ENCODE measurements at places on chromosomes 7 and 10.

DNA sequence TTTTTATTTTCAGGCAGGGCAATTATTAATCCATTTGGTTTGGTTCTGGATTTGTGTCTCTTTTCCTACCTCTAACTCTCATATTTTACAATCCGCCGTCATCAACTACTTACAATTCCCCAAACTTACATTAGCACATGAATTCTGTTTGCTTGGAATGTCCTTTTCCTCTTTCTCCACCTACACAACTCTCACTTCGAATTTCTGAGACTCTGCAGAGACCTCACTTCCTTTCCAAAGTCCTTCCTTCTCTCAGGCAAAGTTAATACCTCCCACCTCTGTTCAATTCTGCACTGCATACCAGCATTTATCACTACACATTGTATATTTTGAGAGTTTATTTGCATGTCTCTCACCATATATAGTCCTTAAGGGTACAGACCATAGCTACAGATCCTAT is 122.7 kb upstream of the LRRTM3 start:
- no peak for DNase-seq

DNA sequence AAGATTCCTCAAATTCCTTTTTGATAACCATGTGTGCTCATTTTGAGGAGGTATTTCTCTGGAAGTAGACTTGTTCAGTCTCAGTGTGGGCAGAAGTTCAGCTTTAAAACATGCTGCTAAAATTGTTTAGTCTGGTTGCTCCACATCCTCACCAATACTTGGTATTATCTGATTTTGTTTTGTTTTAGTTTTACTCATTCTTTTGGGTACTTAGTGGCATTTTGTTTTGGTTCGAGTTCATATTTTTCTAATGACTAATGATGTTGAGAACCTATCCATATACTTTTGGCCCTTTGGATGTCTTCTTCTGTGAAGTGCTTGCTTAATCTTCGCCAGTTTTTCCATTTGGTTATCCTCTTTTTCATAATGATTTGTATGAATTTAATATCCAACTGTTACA is 694.2 kb upstream of the FZD8 start:
- DNase-seq: no peak

GRCh38 chr7:135380351-135380750 is 129.6 kb downstream of the CNOT4 start:
- no peak for DNase-seq

DNA sequence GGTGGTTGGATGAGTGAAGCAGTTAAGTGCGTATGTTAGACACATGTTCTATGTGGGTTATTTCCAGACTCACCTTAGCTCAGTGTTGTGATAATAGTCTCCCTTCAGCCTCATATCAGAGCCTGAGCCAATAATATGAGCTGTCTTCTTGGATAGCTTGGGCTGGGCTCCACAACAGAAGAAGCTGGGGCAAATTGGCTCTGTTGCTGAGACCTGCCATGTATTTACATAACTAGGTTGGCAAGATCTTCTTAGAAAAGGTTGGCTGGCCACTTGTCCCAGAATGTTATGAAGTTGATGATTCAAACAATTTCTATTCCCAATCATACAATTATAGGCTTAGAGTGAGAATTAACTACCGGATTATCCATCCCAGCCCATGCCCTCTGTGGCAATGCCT is 35.7 kb upstream of the CREB5 start:
- no peak for DNase-seq

- no peak for DNase-seq
Observed at GRCh38 chr10:130121486-130122079, 11.0 kb upstream of the C10orf143 start.

DNA sequence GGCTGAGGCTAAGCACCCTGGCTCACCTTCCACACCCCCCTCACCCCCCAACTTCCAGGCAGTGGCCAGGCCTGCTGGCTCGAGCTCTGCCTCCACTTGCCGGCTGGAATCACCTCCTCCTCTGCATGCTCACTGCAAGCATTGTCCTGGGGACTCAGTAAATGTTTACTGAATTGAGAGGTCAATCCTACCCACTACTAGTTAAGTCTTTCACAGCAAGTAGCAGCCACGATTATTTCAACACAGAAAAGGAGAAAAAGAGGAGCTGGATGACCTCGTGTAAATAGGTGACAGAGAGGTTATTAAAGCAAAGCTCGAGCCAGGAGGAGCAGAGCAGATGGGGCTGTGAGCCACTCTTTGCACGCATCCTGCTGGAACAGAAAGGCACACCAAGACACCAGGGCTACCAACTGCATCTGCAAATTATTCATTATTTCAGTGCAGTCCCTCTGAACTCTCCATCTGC is 32.1 kb downstream of the HIPK2 start:
- DNase-seq: no peak

DNA sequence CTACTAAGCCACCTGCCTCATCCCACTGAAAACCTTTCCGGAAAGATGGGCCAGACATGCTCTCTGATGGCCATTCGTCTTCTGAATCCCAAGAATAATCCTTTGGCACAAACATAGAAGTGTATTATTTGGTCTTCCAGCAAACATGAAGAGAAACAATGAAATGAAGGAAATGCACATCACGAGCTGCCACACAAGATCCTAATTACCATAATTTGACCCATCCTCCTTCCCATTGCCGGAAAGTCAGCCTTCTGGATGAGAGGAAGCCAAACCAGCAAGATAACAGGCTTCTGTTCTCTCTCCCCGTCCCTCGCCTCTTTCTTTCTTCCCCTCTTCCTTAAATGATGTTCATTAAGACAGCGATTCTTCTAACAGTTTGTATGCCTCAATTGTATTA is 218.9 kb upstream of the KMT2E start:
- DNase-seq: no peak
